Anterior cingulate cortex (tissue), 58 donors: ENCODE measurements at places on chromosomes 4 and X.
A peak's percentile ranks its signal among the peaks of the same experiment; 100 is the strongest.

DNA sequence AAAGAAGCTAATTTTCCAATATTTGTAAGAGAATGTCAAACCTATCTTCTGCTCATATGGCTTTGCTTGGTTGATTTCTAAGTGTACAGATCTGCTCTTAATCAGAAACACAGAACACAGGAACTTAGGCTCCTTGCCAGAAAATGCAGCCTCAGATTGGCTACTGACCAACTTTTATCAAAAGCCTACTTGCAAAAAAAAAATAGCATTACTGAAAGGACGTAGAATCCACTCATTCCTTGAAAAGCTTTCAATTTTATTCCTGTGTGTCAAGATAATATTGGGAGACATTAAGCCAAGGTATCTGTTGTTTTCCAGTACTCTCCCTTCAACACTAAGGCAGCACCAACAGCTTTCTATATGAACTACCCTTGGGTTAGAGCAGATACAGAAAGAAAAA lies 127.6 kb upstream of the INTU start:
- no peak for DNase-seq

GRCh38 chrX:35362866-35363265 lies 420.3 kb downstream of the FAM47B start:
- no peak for DNase-seq

- no peak for DNase-seq
These were observed 1196.7 kb downstream of the RAPGEF2 start for GRCh38 chr4:160299608-160300007.

- no peak for DNase-seq
These were observed 78.3 kb downstream of the SLC9A6 start for GRCh38 chrX:136063340-136064079.

DNA sequence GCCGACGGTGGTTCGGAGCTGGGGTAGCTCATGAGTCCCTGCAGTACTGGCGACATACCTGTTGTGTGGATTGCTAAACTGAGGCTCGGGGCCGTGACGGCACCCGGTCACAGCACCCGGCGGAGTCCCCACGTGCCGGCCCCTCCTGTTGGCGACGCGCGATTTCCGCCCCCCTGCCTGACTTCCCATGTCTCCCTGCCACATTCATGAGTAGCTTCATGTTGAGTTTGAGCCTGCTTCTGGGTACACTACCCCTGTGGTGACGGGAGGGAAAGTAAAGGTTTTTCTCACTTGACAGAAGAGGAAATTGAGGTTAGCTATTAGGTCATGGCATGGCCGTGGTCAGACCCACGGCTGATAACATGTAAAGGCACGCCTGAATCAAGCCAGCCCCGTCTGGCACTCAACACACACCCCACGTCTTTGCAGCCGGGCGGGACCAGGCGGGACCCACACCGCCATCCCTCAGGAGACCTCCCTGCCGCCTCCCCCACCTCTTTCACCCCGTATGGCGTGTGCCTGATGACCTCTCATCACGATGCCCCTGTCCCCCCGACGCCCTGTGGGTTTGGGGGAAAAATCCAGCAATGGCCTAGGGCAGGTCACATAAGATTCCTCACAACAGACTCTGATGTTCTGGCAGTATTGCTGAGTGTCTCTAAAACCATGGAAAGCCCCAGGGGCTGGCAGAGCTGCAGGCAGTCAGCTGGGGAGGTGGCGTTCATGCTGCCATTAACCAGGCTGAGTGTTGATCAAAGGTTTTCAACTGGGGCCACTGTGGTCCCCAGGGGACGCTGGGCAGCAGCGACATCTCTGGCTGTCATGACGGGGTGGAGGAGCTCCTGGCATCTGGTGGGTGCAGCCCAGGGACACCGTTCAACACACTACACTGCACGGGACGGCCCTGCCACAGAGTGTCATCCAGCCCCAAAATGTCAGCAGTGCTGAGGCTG lies 29.2 kb downstream of the P2RY8 start:
- DNase-seq, result no peak

GRCh38 chrX:132181364-132181763 lies 37.9 kb downstream of the RAP2C start:
- DNase-seq, result no peak

GRCh38 chr4:87589531-87589930 lies 18.8 kb upstream of the DSPP start:
- DNase-seq, result no peak

- no peak for DNase-seq
These were observed 67.1 kb upstream of the SPIN2A start for GRCh38 chrX:57204306-57204705.

DNA sequence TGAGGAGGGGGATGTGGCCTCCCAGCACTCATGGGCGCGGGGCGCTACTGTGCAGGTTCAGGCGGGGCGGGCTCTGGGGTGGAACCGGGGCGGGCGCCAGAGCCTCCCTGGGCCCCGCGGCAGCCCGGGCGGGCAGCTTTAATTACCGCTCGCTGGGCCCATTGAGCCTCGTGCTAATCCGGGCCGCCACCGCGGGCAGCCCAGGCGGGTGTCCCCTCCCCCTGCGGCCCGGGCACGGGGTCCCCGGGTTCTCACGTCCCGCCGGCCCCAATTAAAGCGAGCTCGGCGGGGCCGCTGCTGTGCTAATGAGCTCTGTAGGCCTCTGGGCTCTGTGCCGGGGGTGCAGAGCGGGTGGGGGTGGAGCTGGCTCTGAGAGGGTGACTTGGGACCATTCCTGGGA lies 22.8 kb upstream of the FGFR3 start:
- no peak for DNase-seq

DNA sequence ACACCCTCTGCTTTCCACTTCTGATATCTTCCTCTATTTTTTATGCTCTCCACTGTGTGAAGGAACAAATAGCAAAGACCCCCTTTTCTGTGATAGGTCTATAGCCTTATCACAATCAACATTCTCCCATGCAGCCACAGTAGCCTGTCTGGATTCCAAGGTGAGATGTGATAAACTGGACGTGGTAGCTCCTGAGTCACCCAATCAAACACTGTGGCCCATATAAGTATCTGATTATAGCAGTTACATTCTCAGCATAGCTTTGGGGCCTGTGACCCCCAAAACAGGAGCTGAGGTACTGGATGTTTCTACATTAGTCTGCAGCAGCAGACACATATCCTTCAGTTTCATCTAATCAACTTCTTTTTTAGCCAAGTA lies 172.7 kb upstream of the IGFBP7 start:
- no peak for DNase-seq

DNA sequence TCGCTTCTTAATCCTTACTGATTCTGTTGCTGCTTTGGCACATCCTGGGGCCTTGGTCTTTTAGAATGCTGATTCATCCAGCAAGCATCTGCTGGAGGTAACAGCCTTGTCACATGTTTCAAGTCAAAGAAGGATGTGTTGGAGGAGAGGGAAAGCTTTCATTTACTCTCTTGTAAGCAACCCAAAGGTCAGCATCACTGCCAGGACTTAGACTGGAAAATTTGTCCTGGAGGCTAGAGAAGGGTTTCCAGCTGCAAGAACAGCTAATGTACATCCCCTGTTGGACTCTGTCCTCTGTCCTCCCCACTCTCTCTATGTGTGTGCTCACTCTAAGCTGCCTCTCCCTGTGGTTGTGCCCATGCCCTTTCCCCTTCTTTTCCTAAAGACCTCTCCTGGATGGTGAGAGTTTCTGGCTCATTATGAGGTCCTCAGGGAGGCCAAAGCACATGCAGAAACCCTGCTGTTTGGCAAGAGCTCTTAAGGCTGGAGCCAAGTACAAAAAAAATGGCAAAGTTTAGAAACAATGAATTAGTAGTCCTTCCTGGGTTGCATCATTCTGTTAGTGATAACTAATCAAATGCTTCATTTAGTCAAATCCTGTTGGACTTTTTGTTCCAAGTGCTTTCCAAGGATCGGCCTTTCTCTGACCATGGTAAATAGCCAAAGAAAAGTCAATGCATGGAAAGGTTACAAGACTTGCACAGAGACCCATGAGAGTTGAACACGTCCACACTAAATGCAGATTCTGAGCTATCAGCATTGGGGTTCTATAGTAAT lies 13.4 kb upstream of the SRPX start:
- no peak for DNase-seq

- no peak for DNase-seq
These were observed 130.9 kb downstream of the CBR4 start for GRCh38 chr4:168879188-168879587.

DNA sequence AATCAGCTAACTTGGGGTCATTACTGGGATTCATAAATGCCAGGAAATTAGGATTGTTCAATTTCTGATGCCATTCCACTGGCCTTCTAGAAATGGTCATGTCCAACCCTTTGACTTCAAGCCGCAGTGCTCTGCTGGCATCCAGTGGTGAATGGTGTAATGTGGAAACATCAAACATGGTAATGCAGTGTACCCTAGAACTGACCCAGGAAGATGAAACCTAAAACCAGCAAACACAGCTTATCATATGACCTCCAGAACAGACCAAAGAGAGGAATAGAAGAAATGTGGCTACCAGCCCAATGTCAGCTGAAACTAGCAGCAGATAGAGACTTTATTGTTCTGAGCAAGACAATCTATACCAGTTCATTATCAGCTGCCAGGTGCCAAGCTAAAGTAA lies 13.8 kb downstream of the CXCL13 start:
- peak; percentile 47 for DNase-seq

DNA sequence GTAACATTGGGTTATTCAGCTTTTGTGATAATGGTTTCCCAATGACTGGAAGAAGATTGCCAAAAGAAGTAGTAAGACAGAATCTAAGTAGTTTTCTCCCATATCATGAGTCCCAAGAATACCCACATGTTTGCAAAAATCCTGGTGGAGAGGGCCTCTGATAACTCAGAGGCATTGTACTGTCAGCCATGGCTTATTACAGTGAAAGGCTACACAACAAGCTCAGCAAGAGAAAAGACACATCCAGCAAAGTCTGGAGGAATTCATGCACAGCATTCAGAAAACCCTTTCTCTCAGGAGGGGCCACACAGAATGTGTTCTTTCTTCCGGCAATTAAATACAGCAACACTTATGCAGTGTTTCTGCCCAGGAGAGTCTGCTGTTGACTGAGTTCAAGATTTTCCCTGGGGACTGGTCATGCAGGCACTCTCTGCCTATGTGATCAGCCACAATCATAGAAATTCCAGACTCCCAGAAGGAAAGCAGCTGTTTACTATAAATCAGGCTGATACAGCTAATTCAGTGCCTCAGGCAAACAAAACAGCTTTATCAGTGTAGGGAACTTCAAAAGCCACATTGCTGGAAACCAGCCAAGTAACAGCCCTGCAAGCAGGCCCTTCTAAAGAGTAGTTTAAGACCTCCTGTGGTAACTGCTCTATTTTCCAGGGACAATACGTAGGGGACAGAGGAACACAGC lies 937.1 kb downstream of the CCSER1 start:
- DNase-seq, result no peak

DNA sequence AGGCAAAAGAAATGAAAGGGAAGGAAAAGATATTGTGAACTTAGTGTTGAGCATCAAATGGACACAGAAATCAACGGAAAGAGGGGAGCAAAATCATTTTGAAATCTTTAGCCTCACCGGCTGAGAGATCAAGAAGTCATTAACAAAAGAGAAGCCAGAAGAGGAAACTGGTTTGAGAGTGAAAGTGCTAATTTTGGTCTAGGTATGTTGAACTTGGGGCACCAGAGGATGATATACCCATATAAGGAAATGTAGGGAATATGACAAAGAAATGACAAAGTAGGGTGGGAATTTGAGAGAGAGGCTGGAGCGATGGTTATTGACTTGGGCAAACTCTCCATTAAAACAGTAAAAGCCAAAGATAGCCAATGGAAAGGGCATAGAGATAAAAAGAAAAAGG lies 183.4 kb upstream of the ATOH1 start:
- DNase-seq, result no peak

- DNase-seq, result no peak
These were observed 91.0 kb downstream of the AMMECR1 start for GRCh38 chrX:110226931-110227330.

GRCh38 chr4:47913861-47914219 lies 543 bp downstream of the NFXL1 start:
- peak; percentile 47 for DNase-seq

DNA sequence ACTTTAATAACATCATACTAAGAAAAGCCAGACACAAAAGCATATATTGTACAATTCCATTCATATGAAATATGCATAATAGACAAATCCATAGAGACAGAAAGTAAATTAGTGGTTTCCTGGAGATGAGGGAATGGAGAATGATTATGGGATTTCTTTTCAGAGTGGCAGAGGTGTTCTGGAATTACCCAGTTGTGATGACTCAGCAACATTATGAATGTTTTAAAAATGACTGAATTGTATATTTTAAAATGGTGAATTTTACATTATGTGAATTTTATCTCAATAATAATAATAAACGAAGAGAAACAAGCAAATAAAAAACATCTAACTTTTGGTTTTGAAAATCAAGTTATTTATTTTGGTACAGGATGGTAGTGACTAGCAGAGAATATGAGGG lies 11.2 kb downstream of the ZXDA start:
- DNase-seq, result no peak

DNA sequence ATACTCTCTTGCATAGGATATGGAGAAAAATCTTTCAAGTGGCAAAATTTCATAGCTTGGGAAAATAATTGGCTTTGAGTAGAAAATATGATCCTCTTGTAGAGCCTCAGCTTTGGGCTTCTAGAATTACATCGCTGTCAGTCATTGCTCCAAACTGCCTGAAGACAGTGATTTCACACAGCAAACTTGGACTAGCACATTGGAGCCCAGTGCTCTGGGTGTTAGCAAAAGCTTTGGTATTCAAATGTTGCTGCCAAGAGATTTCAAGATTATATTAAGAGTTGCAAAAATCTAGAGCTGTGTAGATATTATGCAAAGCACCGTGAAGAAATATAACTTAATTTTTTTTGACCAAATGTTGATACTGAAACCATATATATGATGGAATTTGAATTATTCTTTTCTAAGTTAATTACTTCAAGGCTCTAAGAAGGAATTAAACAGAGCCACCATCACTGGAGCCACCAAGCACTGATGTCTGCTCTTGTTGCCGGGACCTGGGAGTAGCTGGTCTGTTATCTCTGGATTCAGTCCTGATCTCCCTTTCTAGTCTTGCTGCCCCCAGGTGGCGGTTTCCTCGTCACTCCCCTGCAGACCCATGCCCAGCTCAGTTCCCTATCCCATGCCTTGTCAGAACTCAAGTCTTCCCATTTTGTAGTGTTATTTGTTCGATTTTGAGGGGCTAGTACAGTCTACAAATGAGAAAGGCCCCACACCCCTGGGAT lies 260.7 kb upstream of the SFRP2 start:
- no peak for DNase-seq

DNA sequence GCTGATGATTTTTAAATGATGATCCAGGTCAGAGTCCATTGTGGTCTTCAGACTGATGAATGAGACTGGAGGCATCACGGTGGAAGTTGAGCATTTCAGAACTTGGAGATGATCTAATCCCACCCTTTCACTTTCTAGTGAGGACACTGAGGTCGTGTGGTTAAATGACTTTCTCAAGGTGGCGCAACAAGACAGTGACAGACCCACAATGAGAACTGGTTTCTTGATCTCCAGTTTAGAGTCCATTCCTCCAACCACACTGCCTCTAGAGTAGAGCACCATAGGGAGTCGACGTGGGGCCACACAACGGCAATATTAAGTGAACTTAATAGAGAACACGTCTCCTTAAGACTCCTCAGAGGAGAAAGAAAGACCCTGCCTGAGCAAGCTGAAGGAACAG lies 381.0 kb downstream of the UNC5C start:
- no peak for DNase-seq
